ENCODE measurements at places on chromosomes 4 and X. TPM values are rescaled to one million over a fixed set of nuclear protein-coding genes. Genes with fewer than 3 reads are reported as not detected.

DNA sequence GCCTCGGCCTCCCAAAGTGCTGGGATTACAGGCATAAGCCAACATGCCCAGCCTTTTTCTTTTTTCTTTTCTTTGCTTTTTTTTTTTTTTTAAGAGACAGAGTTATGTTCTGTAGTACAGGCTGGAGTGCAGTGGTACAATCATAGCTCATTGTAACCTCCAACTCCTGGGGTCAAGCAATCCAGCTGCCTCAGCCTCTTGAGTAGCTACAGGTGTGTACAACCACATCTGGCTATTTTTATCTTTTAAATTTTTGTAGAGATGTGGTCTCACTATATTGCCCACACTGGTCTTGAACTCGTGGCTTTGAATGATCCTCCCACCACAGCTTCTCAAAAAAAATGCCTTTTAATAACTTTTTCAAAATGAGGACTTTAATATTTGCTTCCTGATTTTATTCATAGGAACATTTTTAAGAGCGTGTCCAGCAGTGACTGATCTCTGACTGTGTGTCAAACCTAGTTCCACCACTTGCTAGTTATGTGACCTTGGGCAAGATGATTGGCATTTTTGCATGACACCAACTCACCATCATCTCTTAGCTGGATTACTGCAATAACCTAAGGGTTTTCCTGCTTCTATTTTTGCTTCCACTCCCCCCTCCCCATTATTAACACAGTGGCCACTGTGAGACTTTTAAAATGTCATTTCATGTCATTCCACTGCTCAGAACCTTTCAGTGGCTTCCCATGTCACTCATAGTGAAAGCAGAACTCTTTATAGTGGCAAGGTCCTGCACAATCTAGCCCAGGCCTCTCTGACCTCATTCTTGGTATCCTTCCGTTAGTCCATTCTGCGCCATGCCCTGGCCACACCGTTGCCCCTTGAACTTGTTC is 4.5 kb upstream of the TNIP3 start:
- no peak overlapping the region for H3K27ac ChIP-seq
- H3K4me3 ChIP-seq = no peak overlapping the region
- peaks cover 3% of the 10 kb centered on the region for H3K27me3 ChIP-seq
- no peaks in the 10 kb centered on the region for H3K36me3 ChIP-seq

DNA sequence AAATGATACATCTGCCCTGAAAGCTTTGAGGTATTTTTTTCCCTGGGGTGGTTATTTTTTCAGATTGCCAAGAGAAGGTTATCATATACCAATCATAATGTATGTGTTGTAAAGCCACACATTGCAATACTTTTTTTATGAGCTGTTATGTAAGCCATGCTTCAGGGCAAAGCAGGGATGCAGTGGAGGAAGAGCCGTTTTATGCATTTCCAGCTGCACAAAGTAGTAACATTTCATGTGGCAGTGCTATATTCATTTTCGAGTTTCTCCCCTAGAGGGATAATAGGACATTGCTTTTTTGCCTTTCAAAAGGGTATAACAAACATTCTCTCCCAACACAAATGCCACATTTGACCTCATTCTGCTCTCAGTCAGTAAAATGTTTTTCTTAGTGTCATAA is 68.5 kb downstream of the GALNT7 start:
- H3K4me1 ChIP-seq = peaks cover 19% of the 10 kb centered on the region
- no peak overlapping the region for H3K27ac ChIP-seq
- no peak overlapping the region for H3K4me3 ChIP-seq
- no peaks in the 10 kb centered on the region for H3K36me3 ChIP-seq

The USP17L30 gene
- not detected for total RNA-seq

The CXorf49 gene
- total RNA-seq = not detected

The NAP1L2 gene
- total RNA-seq = 2.5 TPM

GRCh38 chr4:136571315-136571714 is 961.0 kb downstream of the PCDH18 start:
- DNase-seq = no peak
- no peaks in the 10 kb centered on the region for H3K36me3 ChIP-seq
- H3K27ac ChIP-seq = no peak overlapping the region
- no peaks in the 10 kb centered on the region for H3K27me3 ChIP-seq
- no peak overlapping the region for H3K4me3 ChIP-seq

DNA sequence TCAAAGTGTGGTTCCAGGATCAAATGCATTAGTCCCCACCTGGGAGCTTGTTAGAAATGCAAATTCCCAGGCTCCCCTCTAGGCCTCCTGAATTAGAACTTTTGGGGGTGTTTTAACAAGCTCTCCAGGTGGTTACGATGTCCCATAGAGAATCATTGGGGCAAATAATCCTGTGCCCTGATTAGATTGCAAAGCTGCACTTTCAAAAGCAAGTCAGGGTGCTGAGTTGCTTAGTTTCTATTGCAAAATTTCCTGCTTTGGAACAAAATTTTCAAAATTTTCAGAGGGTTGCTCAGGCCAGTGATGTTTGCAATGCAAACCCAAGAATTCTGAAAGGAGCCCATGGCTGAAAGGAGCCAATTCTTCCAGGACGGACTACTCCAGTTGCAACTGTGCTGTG is 71.0 kb downstream of the MGST2 start:
- H3K27ac ChIP-seq = peak overlapping the region; percentile 48
- no peaks in the 10 kb centered on the region for H3K27me3 ChIP-seq
- no peak for DNase-seq
- H3K4me3 ChIP-seq = peak overlapping the region; percentile 47
- H3K4me1 ChIP-seq = peaks cover 62% of the 10 kb centered on the region

The TBCK gene
- 59.8 TPM for total RNA-seq
